Fibroblast of skin of right quadriceps (primary cell): ENCODE measurements at places on chromosomes 12 and 14.
A peak's percentile ranks its signal among the peaks of the same experiment; 100 is the strongest.

- DNase-seq = no peak
Observed at GRCh38 chr12:123506059-123506842, 27.3 kb downstream of the RILPL1 start.

- DNase-seq = no peak
Observed at GRCh38 chr12:130463275-130463658, 125.6 kb downstream of the PIWIL1 start.

GRCh38 chr12:93882763-93883162 lies 205.6 kb downstream of the CRADD start:
- no peak for DNase-seq

- DNase-seq = peak; percentile 86
Observed at GRCh38 chr12:27549801-27550652, 26.0 kb downstream of the PPFIBP1 start.

GRCh38 chr14:92383805-92384204 lies 60.8 kb downstream of the SLC24A4 start:
- no peak for DNase-seq

- DNase-seq = peak; percentile 48
Observed at GRCh38 chr12:2170376-2170775, 117.6 kb downstream of the CACNA1C start.

- DNase-seq = no peak
Observed at GRCh38 chr12:93459097-93459496, 8.2 kb upstream of the MRPL42 start.

- peak; percentile 92 for DNase-seq
Observed at GRCh38 chr12:67426067-67426466, 156.9 kb downstream of the CAND1 start.

DNA sequence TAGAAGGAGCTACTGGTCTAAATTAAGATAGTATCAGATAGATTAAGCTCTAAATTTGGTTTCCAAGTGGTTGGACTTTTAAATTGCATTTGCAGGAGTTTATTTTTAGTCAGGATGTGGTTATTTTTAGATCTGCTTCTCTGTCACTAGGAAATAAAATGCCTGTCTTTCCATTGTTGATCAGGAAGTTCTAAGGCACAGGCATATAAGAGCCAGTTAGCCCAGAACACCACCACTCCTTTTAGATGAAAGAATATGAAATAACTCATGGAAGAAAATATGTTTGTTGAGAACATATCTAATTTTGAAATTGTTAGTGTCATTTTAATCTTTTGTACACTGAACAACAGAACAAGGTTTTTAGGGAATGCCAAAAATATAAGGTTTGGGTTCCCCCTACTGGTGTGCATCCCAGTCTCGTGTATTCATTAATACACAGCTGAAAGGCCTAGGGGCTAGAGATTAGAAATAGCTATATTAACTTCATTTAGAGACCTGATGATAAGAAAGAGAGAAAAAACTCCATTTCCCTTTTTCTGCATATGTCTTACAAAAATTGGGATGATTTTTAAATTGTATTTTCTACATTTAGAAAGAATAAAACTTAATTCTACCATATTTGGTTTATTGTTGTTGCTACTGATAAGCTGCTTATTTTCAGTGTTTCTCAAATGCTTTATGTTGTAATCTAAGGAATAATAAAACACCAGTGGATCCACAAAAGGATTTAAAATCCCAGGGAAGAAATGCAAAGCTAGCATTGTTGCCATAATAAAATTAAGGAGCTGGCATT lies 67.2 kb downstream of the RIC8B start:
- peak; percentile 44 for DNase-seq

DNA sequence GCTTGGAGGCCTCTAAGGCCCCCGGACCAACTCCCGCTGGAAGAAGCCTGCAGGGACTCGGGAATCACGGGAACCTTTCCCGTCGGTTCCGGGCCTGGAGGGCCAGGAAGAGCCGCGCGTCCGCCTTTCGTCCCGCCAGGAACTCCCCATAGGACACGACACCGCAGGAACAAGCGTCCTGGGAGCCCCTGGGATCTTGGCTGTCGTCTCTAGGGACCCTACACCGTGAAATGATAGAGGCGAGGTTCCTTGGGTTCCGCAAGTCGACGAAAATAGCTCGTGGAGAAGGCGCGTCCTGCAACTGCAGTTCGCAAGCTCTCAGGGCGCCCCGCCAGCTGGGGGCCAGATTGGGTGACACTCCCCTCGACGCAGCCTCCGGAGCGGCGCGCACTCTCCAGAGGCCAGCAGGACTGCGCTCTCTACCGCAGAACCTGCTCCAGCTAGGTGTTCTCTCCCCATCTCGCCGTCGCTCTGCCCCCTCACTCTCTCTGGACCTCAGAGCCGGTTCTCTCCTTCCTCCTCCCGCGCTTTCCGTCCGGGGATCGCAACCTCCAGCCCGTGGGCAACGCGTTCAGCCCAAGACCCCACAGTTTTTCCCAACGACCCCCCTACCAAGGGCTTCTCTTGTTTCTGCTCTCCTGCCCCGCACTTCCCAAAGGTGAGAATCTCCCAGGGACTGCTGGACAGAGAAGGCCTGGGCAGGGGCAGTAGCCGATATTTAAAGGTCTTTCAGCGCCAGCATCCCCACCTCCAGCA lies 776 bp downstream of the BMP4 start:
- no peak for DNase-seq

- DNase-seq = peak; percentile 74
Observed at GRCh38 chr14:54805445-54806322, 96.9 kb downstream of the GCH1 start.

- no peak for DNase-seq
Observed at GRCh38 chr14:56730538-56731145, 79.6 kb downstream of the OTX2 start.

DNA sequence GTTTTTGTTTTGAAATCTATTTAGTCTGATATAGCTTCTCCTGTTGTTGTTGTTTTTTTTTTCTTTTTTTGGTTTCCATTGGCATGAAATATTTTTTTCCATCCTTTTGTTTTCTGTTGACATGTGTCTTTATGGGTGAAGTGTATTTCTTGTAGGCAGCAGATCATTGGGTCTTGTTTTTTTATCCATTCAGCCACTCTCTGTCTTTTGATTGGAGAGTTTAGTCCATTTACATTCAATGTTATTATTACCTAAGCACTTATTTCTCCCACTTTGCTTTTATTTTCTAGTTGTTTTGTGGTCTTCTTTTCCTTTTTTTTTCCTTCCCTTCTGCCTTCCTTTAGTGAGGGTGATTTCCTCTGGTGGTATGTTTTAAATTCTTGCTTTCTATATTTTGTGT lies 193.6 kb upstream of the TMEM260 start:
- DNase-seq = no peak

- no peak for DNase-seq
Observed at GRCh38 chr12:93847517-93848474, 170.6 kb downstream of the CRADD start.

GRCh38 chr12:110373425-110373824 lies 30.1 kb downstream of the ANAPC7 start:
- DNase-seq = no peak

- DNase-seq = no peak
Observed at GRCh38 chr14:79040790-79041189, 870.6 kb downstream of the NRXN3 start.

DNA sequence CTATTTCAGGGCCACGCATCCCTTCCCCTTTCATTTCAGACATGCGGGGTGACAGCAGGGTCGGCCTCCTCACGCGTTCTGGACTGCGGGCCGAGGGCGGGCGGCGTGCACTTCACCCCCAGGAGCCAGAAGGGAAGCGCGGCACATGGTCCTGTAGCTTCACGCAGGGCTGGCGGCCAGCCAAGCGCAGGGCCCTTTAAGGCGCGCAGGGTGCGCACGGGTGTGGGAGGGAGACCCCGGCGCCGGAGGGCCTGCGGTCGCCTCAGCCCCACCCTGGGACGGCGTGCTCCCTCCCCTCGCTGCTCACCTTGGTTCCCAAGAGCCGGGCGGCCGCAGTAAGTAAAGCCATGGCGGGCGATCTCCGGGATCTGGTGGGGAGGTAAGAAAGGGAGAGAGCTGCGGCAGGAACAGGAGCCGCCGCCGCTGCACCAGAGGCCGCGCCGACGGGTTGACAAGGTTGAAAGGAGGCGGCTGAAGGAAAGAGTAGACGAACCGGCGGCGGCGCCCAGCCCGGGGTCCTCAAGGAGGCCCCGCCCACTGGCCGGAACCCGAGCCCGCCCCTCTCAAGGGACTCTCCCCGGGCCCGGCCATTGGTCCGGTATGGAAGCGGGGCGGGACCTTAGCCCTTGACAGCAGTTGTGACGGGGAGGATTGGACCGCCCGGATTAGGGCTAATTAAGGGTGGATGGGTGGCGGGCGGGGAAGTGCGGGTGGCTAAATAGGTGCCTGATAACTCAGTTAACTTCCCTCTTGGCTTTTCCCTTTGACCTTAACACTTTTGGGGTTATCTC lies at the start of gene CS:
TSS of gene CS (minus strand) at position 478 of the 791 bp plus-strand sequence. CDS start at position 349, 129 bp downstream.
- DNase-seq = peak; percentile 98

- DNase-seq = peak; percentile 69
Observed at GRCh38 chr12:42564556-42564955, 25.0 kb downstream of the PRICKLE1 start.

- no peak for DNase-seq
Observed at GRCh38 chr12:25469861-25470260, 83.2 kb downstream of the LMNTD1 start.

DNA sequence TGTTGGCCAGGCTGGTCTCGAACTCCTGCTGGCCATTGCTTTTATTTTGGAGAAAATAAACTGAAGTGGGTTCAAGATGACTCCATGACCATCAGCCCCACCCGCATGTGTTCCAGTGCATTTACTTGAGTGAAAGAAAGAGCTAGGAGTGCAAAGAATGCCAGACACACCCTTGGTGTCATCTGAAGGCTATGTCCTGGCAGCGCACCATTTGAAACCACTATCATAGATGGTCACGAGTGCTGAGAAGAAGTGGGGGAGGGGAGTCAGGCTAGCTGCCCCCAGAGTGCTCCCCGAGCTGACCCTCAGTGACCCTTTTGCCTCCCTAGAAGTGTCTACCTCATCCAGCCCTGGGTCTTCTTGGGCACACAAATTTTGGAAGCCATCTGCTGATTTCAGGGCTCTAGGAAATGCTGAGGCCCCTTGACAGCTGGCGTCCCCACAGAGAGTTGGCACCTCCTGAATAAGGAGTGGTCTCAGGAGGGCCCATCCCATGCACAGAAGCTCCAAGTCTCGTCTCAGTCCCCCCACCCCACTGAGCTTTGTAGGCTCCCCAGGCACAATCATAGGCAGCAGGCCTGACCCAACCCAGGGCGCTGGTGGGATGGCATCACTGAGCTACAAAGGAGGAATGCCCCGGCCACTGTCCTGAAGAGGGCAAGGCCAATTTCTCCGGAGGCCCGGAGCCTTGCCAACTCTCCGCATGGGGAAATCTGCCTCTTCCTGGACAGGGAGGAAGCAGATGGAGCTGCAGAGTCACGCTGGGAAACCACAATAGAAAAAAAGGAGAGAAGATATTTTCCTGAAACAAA lies 28.0 kb downstream of the PXN start:
- DNase-seq = peak; percentile 57

DNA sequence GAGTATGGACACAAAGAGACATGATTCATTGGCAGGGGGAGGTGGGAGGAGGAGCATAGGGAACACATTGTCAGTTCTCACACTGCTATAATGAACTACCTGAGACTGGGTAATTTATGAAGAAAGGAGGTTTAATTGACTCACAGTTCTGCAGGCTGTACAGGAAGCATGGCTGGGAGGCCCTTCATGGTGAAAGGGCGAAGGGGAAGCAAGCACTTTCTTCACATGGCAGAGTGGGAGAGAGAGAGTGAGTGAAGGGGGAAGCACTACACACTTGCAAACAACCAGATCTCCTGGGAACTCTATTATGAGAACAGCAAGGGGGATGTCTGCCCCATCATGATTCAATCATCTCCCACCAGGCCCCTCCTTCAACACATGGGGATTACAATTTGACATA lies 391.8 kb downstream of the BMP4 start:
- no peak for DNase-seq

GRCh38 chr14:33542338-33543287 lies 408.3 kb downstream of the EGLN3 start:
- DNase-seq = no peak

DNA sequence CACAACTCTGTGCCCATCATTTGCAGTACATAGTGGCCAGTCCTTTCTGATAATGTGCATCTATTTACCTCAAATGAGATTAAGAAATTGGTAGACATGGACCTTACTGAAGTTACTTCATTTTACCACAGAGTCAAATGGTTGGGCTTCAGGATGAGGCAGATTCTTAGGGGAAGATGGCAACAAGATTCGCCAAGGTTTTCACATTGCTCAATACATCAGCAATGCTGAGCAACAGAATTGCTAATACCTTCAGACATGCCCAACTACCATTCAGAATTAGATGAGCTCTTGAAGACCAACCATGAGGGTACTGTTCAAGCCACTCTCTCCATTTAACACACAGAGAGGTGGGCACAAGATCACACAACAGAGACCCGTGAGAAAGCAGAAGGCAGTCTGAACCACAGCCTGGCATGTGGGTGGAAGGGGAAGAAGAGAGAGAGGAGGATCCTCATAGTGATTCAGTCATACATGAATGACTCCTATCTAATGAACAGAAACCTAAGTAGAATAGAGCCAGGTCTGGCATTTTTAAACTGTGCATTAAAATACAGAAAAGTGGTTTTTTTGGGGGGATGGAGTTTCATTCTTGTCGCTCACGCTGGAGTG lies 28.5 kb downstream of the CPM start:
- no peak for DNase-seq

DNA sequence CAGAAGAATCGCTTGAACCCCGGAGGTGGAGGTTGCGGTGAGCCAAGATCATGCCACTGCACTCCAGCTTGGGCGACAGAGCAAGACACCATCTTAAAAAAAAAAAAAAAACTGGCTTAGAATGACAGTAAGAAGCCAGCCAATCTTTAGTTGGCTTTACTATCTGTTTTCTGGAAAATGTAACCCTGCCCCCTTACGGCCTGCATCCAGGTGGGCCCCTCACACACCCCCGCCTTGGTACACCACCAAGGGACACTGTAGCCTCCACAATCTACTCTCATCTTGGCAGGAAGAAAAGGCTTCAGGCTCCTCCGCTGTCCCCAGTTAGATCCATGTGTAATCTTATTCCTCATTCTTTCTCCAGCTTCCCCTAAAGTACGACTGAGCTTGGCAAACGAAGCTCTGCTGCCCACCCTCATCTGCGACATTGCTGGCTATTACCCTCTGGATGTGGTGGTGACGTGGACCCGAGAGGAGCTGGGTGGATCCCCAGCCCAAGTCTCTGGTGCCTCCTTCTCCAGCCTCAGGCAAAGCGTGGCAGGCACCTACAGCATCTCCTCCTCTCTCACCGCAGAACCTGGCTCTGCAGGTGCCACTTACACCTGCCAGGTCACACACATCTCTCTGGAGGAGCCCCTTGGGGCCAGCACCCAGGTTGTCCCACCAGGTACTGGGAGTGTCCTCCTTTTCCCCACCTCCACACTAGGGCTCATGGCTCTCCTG lies 6.6 kb downstream of the TAPBPL start:
- no peak for DNase-seq

GRCh38 chr14:32764131-32764530 lies 174.5 kb upstream of the NPAS3 start:
- peak; percentile 13 for DNase-seq

DNA sequence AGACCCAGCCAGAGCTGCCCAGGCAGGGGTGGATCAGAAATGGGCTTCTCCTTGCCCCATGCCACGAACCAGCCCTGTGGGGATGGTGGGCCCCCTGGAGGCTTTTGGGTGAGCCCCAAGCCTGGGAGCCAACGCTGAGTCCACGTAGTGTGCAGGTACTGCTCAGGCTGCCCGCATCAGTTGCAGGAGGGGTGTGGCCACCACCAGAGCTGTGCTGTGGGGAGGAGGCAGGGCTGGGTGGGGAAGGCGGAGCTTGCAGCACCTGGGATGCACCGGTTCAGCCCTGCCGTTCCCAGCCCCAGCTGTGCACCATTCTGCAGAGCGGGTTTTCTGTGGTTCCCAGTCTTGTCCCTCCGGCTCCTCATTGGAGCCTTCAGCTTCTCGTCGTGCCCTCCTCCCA lies 36.3 kb downstream of the IL31 start:
- DNase-seq = no peak
